ENCODE measurements at places on chromosomes 7 and 10. TPM values are rescaled to one million over a fixed set of nuclear protein-coding genes. Genes with fewer than 3 reads are reported as not detected.

DENND11 gene
- 28.5 TPM for total RNA-seq

NKX1-2 gene
- 1.4 TPM for total RNA-seq

PON1 gene
- not detected for total RNA-seq

FGFBP3 gene
- 0.34 TPM for total RNA-seq

FANK1 gene
- 2.7 TPM for total RNA-seq

OR2A12 gene
- not detected for total RNA-seq

SPDYE16 gene
- not detected for total RNA-seq

SLC13A1 gene
- total RNA-seq = not detected

COL26A1 gene
- total RNA-seq = not detected

ENO4 gene
- not detected for total RNA-seq

ATRNL1 gene
- total RNA-seq = under 0.01 TPM

TET1 gene
- 1.4 TPM for total RNA-seq

CADPS2 gene
- total RNA-seq = 5.8 TPM

MUC12 gene
- total RNA-seq = not detected

NME8 gene
- total RNA-seq = not detected

RARRES2 gene
- total RNA-seq = not detected

OPN1SW gene
- not detected for total RNA-seq

LIPF gene
- not detected for total RNA-seq

SFTPD gene
- 1.0 TPM for total RNA-seq
